Stimulated activated CD4-positive, alpha-beta T cell treated with anti-CD3 and anti-CD28 coated beads, Interleukin-1b, Interleukin-23, amount 100 ng/mL, for 4 hours (primary cell): ENCODE measurements at places on chromosomes 6 and 20.

- DNase-seq: no peak
Measured at GRCh38 chr6:19571176-19571575, 266.0 kb upstream of the ID4 start.

DNA sequence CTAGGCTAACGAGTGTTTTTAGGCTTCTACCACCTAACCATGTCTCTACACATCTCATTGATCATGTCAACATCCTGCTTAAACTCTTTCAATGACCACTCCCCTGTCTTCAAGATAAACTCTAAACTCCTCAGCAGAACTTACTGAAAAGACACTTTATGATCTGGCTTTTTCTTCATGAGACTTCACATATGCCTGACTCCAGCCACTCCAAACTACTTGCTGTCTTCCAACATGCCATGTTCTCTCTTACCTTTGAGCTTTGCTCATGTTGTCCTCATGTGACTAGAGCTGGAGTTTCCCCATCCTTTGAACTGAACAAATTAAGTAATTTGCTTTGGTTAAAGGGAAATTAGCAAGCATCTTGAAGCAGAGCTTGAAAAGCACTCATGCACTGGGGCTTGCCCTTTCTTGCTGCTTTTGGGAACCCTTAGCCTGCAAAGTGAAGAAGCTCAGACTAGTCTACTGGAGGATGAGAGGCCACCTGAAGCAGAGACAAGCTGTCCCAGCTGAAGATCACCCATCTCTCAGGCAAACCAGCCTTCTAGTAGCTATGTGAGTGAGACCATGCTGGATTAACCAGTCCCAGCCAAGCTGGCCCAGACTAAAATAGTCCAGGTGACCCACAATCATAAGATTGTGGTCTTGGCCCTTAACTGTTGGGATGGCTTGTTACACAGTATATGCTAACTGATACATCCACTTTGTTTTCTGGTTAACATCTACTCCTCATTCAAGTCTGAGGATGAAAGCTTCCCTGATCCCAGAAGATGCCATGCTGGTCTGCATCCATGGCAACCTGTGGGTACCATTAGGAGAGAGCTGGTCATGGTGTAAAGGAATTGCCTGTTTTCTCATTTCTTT is 235.8 kb downstream of the GMPR start:
- no peak for DNase-seq

DNA sequence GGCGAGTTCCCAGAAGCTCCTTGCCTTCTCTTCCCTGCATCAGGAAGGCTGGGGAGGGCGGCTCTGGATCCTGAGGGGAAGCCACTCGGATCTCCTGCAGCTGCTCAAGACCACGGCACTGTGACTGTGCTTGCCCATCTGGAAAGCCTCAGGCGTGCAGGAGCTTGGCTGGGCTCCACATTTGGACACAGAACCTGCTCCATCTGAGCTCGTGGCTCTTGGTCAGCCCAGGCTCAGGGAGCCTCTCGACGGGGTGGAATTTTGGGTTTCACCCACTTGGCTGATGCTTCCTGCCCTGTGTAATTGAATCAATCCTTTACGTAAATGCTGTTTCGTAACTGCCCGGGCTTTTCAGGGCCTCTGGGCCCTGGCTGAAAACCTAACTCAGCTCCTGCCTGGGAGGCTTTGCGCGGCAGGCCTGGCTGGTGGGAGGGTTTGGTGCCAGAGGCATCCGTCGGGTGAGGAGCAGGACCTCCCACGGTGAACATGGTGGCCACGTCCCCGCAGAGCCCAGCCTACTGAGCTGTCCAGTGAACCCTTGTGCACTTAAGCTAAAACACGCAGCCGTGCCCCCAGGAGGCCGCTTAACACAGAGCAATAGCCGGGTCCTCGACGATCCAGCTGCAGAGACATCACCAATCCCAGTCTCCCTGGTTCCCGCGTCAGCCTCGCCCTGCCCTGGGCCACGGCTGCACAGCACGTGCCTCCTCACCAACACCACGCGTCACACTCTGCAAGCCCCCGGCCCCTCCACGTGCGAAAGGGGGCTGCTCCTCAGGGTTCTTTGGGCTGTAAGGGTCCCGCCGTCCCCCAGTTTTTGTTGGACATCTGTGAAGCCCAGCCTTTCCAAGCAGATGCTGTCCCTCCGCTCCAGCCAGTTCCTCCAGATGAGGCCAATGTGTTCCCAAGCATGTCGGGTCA is 241.0 kb downstream of the DLL1 start:
- no peak for DNase-seq

DNA sequence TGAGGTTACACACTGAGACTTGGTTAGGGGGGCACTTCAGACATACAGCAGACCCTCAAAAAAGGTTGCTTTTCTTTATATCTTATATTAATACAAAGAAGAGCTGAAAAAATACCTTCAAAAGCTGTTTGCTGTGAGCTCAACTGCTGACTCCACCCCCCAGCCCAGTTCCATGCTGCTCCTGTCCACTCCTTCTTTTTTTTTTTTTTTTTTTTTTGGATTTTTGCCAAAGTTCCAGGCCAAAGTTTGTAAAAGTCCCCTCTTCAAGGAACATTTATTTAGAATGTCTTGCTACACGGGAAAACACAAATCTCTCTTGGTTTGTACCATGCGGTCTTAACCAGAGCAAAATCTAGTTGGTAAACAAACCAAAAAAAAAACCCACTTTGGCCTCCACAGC is 85.3 kb upstream of the AKAP12 start:
- no peak for DNase-seq

DNA sequence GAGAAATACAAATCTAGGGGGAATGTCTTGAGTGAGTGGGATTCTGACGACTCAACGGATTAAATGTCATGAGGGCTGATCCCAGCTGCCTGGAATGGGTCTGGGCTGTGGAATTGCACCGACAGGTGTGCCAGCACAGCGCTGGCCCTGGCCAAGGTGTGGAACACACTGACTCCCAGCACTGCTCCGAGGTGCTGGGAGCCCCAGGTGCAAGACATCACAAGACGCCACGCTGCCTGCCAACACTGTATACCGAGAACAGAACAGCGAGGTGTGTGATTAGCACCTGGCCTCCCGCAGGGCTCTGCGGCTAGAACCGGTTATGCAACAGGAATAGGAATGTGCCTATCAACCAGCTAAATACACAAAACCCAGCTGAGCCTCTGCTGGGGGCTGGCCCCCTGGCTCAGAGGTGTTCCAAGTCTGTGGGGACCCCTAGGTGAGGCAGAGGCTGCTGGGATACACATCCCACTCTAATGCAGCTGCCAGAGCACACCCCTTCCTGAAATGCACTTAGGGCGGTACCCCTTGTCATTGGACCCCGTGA is 24.8 kb upstream of the APMAP start:
- no peak for DNase-seq

DNA sequence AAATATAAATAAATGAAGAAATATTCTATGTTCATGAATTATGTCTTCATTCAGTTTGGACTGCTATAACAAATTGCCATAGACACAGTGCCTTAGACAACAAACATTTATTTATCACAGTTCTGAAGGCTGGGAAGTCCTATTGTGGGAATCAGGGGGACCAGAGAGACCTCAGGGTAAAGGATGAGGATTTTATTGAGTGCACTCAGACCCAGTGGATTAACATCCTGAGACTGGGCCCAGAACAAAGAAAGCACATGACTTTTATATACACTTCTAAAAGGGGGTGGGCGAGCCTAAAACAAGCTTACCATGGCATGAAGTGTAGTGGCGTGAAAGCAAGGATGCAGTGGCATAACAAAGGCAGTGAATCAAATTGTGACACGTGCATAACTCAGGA is 26.9 kb upstream of the CBLN4 start:
- DNase-seq: no peak

DNA sequence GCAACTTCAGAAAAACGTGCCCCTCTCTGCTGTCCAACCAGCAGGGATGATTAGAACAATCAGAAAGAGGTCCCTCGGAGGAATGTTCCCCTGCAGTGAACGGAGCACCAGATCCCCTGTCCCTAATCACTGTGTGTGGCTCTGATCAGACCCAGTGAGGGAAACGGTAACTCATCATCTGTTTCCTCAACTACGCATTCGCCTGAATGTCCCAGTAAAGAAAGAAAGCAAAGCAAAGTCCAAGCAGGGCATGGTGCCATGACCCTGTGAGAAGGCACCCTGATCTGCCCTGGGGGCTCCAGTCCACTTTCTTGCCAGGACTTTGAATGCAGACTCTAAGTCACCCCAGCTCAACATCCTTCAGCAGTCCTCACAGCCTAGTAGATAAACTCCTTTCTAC is 149.2 kb downstream of the LY86 start:
- no peak for DNase-seq

GRCh38 chr20:8255945-8256632 is 124.0 kb downstream of the PLCB1 start:
- DNase-seq: no peak

DNA sequence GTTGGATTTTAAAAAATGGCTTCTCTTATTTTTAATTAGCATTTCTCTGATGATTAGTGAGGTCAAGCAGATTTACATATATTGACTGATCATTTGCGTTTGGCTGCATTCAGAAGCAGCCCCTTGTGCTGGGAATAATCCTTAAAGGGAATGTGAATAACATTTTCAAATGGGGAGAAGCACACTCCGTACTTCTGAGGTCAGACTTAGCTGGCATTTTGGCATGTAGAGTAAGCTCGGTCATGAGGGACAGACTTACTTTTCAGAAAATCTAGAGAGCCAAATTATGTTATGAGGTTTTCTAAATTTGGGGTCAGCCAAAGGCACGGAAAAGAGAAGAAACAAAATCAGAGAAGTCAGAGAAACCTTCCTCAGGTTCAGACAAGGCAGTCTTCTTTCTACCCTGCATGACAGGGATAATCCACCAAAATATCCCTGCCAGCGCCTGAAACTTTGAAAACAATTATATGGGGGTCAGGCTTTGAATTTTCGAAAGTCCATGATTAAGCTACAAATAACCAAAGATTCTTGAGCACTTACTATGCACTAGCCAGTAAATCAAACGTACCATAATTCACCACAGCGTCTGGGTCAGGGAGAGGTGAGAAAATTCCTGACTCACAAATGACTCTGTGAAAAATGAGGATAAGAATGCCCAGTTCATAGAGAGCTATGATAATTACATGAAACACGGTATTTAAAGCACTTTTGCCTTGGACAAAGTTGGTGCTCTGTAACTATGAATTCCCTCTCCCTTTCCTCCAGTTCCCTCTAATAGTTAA is 44.9 kb downstream of the ADAT2 start:
- DNase-seq: no peak

GRCh38 chr20:45157962-45158361 is 16.7 kb upstream of the PI3 start:
- no peak for DNase-seq

- DNase-seq: no peak
Measured at GRCh38 chr20:63734946-63735858, 1.3 kb upstream of the LIME1 start.

DNA sequence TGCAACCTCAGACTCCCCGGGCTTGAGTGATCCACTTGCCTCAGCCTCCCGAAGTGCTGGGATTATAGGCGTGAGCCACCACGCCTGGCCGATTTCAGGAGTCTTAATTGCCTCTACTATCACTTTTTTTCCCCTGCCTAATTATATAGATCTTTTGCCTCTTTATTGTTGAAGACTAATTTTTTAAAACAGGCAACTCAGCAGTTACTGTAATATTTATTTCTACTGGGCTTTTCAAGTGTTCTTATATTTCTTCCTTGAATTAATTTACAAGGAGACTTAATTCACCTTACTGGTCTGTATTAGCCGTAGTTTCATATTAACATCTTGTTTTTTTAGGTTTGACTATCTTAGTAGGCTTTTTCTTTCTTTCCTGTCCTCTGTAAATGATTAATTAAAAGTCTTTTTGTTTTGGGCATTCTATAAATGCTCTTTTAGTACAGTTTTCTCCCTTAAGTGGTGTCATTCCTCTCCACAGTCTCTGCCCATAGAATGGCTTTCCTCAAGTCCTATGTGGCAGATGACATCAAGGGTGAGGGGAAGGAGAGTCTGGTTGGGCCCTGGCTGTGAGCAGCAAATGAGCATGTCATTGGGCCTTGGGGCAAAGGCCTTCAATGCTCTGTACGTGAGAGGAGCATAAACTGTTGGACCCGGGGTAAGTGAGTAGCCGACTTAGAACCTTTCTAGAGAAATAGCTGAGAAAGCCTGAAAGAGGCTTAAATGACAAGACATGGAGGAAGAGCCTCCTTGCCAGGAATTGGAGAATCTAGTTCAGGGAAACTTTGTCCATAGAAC is 36.0 kb downstream of the ANKS1A start:
- no peak for DNase-seq

- DNase-seq: no peak
Measured at GRCh38 chr6:151534576-151534975, 40.8 kb downstream of the CCDC170 start.

- DNase-seq: no peak
Measured at GRCh38 chr20:13862245-13862644, 77.4 kb downstream of the NDUFAF5 start.

GRCh38 chr20:51939259-51939585 is 136.9 kb upstream of the SALL4 start:
- no peak for DNase-seq

DNA sequence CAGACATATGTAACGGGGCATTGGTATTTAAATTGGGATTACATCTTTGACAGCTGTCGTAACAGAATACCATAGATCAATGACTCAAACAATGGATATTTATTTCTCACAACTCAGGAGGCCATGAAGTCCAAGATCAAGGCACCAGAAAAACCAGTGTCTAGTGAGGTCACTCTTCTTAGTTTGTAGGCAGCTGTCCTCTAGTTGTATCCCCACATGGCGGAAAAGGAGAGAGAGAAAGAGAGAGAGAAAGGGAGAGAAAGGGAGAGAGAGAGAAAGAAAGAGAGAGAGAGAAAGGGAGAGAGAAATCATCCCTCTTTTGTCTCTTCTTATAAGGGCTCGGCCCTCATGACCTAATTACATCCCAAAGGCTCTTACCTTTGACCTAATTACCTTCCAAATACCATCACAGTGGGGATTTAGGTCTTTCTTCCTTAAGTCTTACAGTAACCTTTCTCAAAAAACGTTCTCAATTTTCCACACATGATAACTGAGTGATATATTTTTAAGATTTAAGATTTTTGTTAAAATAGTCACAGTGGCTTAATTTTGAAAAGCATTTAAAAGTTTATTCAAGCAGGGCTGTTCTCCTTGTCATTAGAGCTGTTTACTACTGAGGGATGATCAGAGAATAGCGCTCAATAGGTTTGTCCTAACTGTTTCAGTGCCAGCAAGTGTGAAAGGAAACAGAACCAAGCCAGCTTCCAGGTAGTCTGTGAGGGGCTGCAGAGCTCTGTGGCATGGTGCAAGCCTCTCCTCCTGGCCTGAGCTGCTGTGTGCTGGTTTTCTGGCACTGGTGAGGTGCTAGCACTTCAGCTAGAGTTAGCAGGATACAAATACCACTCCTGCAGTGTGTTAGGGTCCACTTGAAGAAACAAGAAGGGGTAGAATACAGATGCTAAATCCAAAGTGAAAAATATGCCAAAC is 79.0 kb downstream of the IMPG1 start:
- DNase-seq: no peak

- no peak for DNase-seq
Measured at GRCh38 chr6:107314531-107314939, 144.8 kb downstream of the PDSS2 start.

GRCh38 chr6:33405386-33405940 is 5.4 kb upstream of the PHF1 start:
- DNase-seq: no peak
